ENCODE measurements at places on chromosomes 1 and 21. TPM values are rescaled to one million over a fixed set of nuclear protein-coding genes. Genes with fewer than 3 reads are reported as not detected.

CYP4X1 gene
- total RNA-seq = not detected

CREG1 gene
- 54.7 TPM for total RNA-seq

ACAP3 gene
- 12.0 TPM for total RNA-seq

PLA2G5 gene
- total RNA-seq = not detected

RIPPLY3 gene
- 0.64 TPM for total RNA-seq

SOX13 gene
- 20.7 TPM for total RNA-seq

SORT1 gene
- 3.8 TPM for total RNA-seq

OR2AJ1 gene
- total RNA-seq = not detected

HIVEP3 gene
- 2.8 TPM for total RNA-seq

PSRC1 gene
- total RNA-seq = 26.6 TPM

C1orf167 gene
- not detected for total RNA-seq

NEGR1 gene
- not detected for total RNA-seq

EVA1B gene
- total RNA-seq = 21.8 TPM

CYP4A22 gene
- not detected for total RNA-seq

CAMK1G gene
- total RNA-seq = 0.09 TPM

PRRX1 gene
- not detected for total RNA-seq

ATP5IF1 gene
- total RNA-seq = 171 TPM

RNU1-4 gene
- not detected for total RNA-seq

RIT1 gene
- 24.3 TPM for total RNA-seq

CD1D gene
- not detected for total RNA-seq

ARPC5 gene
- 172 TPM for total RNA-seq

TNFRSF1B gene
- 0.45 TPM for total RNA-seq

FAM76A gene
- total RNA-seq = 4.4 TPM

CD52 gene
- total RNA-seq = not detected

AIRE gene
- not detected for total RNA-seq

OR10X1 gene
- not detected for total RNA-seq

NPL gene
- 0.79 TPM for total RNA-seq

OLFML3 gene
- 4.4 TPM for total RNA-seq

MMEL1 gene
- total RNA-seq = not detected

TSPEAR gene
- not detected for total RNA-seq

PGLYRP3 gene
- total RNA-seq = not detected

DMBX1 gene
- total RNA-seq = 0.71 TPM

DCAF8 gene
- 44.2 TPM for total RNA-seq

CSF1 gene
- total RNA-seq = 25.0 TPM

FOXD2 gene
- total RNA-seq = 0.38 TPM

F5 gene
- 0.10 TPM for total RNA-seq

Measured in A549 treated with RU486 at 1 μM for 4 hours (cell line).